Chondrocyte (in vitro differentiated cells): ENCODE measurements at places on chromosomes 2 and 18. TPM values are rescaled to one million over a fixed set of nuclear protein-coding genes. Genes with fewer than 3 reads are reported as not detected.

GRCh38 chr2:198351647-198352046, 547.3 kb downstream of the PLCL1 start:
- H3K27me3 ChIP-seq, result peaks cover 11% of the 10 kb centered on the region
- no peak overlapping the region for H3K27ac ChIP-seq
- no peaks in the 10 kb centered on the region for H3K4me1 ChIP-seq
- DNase-seq, result no peak

DNA sequence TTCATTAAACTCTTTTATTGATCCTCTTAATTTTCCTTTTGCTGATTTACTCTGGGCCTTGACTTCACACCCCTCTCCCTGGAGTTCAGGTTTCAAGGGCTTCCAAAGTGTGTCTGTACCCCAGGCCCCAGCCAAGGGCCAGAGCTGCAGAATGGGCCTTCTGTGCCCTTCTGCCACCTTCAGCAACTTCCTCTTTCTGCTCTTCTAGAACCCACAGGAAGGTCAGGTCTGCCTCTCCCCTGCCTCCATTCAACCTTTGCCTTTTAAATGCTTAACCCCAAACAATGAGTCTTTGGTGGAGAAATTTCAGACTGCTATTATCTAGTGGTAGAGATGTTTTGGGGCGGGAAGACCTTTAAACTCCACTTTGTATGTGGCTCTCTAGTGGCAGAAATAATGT, 63.1 kb downstream of the TSN start:
- peaks cover 17% of the 10 kb centered on the region for H3K27me3 ChIP-seq
- H3K27ac ChIP-seq, result no peak overlapping the region
- H3K4me3 ChIP-seq, result no peak overlapping the region
- peaks cover 3% of the 10 kb centered on the region for H3K36me3 ChIP-seq

GRCh38 chr2:52423111-52423510, 1344.5 kb upstream of the CHAC2 start:
- H3K4me1 ChIP-seq, result no peaks in the 10 kb centered on the region
- DNase-seq, result no peak
- H3K27me3 ChIP-seq, result peaks cover 2% of the 10 kb centered on the region
- H3K27ac ChIP-seq, result no peak overlapping the region
- H3K4me3 ChIP-seq, result no peak overlapping the region

DNA sequence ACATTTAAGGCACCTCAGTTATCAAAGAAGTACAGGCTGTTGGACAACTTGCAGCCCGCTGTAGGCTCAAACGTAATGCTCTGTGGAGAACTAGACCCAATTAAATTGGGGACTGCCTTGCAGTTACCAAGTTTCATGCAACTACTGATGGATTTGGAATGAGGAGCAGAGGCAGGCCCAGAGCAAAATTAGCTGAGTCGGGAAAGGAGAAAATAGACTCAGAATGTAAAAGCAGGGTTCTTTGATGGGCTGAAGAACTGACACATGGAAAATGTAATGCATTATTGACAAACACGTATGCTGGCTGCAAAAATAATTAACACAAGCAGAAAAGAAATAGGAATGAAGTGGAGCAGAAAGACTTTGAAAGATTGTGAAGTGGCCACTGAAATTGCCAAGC, 432.7 kb upstream of the HNRNPA3 start:
- H3K27me3 ChIP-seq, result peaks cover 2% of the 10 kb centered on the region
- no peaks in the 10 kb centered on the region for H3K36me3 ChIP-seq
- H3K27ac ChIP-seq, result no peak overlapping the region
- no peak overlapping the region for H3K4me3 ChIP-seq

GRCh38 chr2:47907039-47907781, 912 bp upstream of the FBXO11 start:
- no peak for DNase-seq
- no peaks in the 10 kb centered on the region for H3K36me3 ChIP-seq
- H3K27me3 ChIP-seq, result no peaks in the 10 kb centered on the region
- peak overlapping the region; percentile 85 for H3K4me3 ChIP-seq
- H3K4me1 ChIP-seq, result peaks cover 26% of the 10 kb centered on the region
- peak overlapping the region; percentile 96 for H3K27ac ChIP-seq

- H3K27ac ChIP-seq, result no peak overlapping the region
- no peaks in the 10 kb centered on the region for H3K27me3 ChIP-seq
- DNase-seq, result no peak
- peaks cover 16% of the 10 kb centered on the region for H3K4me1 ChIP-seq
- H3K36me3 ChIP-seq, result no peaks in the 10 kb centered on the region
Observed at GRCh38 chr2:179588486-179589145, 272.8 kb downstream of the ZNF385B start.

Gene SLC38A11
- total RNA-seq, result 0.12 to 0.36 TPM (median 0.18 TPM) in 3 replicates
